ENCODE measurements at places on chromosomes 4 and X. TPM values are rescaled to one million over a fixed set of nuclear protein-coding genes. Genes with fewer than 3 reads are reported as not detected.

- H3K36me3 ChIP-seq = no peaks in the 10 kb centered on the region
- H3K4me1 ChIP-seq = no peaks in the 10 kb centered on the region
- H3K4me3 ChIP-seq = no peak overlapping the region
- no peak for DNase-seq
These were observed 408.7 kb upstream of the ZFP42 start for GRCh38 chr4:187586892-187587291.

- H3K27ac ChIP-seq = no peak overlapping the region
- H3K4me3 ChIP-seq = no peak overlapping the region
- no peaks in the 10 kb centered on the region for H3K36me3 ChIP-seq
These were observed 340.8 kb downstream of the ADGRL3 start for GRCh38 chr4:61540944-61541343.

DNA sequence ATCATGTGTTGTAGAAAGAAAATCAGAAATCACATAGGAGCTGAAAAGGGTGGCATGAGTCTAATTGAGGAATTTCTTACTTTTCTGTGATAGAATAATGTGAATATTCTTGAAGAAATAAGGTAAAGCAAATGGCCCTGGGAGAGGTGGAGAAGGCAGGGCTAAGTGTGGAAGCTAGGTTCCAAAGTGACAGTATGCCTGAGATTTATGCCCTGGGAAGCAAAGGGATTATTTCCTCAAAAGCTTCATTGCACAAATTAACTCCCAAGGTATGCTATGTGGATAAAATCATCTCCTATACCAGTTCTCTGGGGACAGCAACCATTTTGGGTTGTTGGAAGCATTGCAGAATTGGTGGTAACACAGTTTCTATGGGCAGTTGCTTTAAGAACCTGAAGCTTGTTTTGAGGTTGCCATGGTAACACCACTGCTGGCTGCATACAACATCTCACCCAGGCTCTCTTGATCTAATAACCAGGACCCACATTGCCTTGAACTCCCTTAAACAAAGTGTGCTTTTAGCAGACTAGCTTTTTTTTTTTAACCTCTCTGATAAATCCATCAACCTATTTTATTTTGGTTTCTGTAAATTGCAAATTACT is 21.0 kb downstream of the MAOA start:
- no peaks in the 10 kb centered on the region for H3K27me3 ChIP-seq
- no peak for DNase-seq
- H3K27ac ChIP-seq = no peak overlapping the region
- no peaks in the 10 kb centered on the region for H3K36me3 ChIP-seq
- no peak overlapping the region for H3K4me3 ChIP-seq

- no peak for DNase-seq
- no peaks in the 10 kb centered on the region for H3K27me3 ChIP-seq
- H3K4me3 ChIP-seq = no peak overlapping the region
- H3K27ac ChIP-seq = no peak overlapping the region
These were observed 152.7 kb downstream of the FHIP1A start for GRCh38 chr4:151561551-151562256.

DNA sequence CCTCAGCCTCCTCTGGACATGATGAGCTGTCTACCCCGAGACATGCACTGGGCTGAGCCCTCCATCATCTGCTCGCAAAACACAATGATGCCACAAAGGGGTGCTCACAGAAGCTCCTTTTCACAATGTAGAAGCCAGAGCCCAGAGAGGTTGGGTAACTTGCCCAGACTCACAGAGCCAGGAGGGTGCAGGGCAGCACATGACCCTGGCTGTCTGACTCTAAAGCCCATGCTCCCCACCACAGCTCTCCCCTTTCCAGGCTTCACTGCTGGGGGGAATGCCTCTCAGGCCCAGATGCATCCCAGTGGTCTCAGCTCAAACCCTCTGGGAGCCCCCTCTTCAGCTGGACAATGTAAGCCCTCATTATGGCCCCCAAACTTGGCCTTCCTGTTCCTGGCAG is 98.4 kb upstream of the AFAP1 start:
- H3K27me3 ChIP-seq = no peaks in the 10 kb centered on the region
- DNase-seq = no peak
- no peaks in the 10 kb centered on the region for H3K4me1 ChIP-seq
- H3K27ac ChIP-seq = no peak overlapping the region
- H3K36me3 ChIP-seq = no peaks in the 10 kb centered on the region

- no peak for DNase-seq
- H3K4me3 ChIP-seq = no peak overlapping the region
- H3K27ac ChIP-seq = no peak overlapping the region
- H3K36me3 ChIP-seq = no peaks in the 10 kb centered on the region
- peaks cover 15% of the 10 kb centered on the region for H3K4me1 ChIP-seq
- no peaks in the 10 kb centered on the region for H3K27me3 ChIP-seq
These were observed 2338.8 kb downstream of the PCDH7 start for GRCh38 chr4:33058998-33059397.

DNA sequence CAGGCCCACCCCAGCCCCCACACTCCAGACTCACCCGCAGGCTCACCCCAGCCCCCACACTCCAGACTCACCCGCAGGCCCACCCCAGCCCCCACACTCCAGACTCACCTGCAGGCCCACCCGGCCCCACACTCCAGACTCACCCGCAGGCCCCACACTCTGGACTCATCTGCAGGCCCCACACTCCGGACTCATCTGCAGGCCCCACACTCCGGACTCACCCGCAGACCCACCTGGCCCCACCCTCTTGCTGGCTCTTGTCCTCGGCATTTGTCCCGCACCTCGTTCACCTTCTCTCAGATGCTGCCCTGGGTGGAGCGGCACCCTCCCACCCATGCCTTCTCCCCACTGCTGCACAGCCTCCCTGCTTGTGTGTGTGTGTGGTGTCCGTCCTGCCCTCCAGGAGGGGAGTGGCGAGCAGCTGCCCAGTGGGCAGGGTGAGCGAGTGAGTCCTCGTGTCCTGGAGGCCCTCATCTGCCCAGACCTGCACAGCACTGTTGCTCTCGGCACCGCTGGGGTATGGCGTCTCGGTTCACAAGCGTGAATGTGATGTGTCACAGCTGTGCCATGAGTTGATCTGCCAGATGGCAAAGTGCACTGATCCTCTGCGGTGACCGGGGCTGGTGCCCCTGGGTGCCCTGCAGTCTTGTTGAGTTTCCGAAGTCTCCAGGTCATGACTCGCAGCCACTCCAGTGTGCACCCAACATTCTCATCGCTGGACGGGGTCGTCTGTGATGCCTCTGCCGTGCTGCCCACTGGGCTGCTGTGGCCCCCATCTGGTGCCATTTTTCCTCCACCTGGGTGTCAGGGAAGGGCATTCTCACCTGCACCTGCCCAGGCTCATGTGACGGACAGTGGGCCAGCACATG is 27.7 kb downstream of the MAEA start:
- H3K27me3 ChIP-seq = no peaks in the 10 kb centered on the region
- DNase-seq = no peak
- no peak overlapping the region for H3K4me3 ChIP-seq
- H3K4me1 ChIP-seq = no peaks in the 10 kb centered on the region

GRCh38 chrX:35858906-35859305 is 60.6 kb upstream of the CFAP47 start:
- no peaks in the 10 kb centered on the region for H3K27me3 ChIP-seq
- no peak overlapping the region for H3K4me3 ChIP-seq

DNA sequence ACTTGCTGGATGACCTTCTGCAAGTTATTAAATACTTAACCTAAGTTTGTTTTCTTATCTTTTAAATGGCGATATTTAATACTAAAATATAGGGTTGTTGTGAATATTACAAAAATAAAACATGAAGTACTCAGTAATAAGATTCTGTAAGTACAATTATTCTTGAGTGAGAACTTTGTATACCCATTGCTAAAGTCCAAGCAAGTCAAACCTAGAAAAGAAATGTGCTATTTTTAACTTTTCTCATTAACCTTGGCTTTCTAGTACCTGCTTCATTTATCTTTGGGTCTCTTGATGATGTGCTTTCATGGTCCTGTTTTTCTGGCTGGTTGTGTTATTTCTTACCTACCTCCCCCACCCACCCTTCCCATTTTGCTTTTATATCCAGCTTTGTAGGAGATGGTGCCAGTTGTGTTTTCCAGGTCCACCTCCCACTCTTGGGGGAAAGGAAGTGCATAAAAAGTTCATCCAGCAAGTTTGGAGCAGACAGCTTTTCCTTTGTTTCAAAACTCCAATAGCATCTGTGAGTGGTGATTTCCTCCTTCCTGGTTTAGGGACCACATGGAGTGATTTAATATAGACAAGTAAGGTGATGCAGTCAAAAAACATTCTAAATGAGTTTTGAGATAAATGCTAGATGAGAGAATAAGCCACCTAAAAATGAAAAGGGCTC is 7.5 kb upstream of the CXCL8 start:
- peaks cover 19% of the 10 kb centered on the region for H3K4me1 ChIP-seq
- no peaks in the 10 kb centered on the region for H3K36me3 ChIP-seq
- no peak overlapping the region for H3K27ac ChIP-seq
- no peak for DNase-seq
- no peak overlapping the region for H3K4me3 ChIP-seq

DNA sequence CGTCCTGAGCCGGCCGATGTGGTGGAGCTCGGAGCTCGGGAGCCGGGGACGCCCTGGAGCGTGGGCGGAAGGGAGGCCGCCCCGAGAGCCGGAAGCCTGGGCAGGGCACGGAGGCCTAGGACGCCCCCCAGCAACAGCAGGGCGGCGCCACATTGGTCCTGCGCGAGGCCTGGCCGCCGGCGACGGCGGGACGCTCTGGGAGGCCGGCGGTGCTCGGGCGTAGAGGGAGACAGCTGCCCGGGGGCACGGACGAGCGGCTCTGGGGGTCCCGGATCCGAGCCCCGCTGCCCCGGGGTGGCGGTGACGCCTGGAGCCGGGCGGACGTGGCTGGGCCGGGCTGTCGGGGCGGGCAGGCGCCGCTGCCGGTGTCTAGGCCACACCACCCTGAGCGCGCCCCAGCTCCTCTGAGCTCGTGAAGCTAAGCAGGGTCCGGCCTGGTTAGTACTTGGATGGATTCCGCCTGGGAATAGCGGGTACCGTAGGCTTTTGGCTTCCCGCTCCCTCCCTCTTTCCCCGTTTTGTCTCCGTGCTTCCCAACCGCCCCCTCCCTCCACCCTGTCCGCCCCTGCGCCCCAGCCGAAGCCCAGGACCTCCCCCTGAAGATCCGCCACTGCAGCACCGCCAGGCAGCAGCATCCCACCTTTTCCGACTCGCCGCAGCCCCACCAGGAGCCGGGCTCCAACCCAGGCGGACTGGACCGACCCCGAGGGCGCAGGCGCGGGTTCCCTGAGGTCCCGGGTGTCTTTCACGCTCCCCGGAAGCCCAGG is 12.1 kb downstream of the FRG2 start:
- peaks cover 28% of the 10 kb centered on the region for H3K27me3 ChIP-seq
- no peak for DNase-seq
- peaks cover 14% of the 10 kb centered on the region for H3K4me1 ChIP-seq
- no peak overlapping the region for H3K4me3 ChIP-seq

DNA sequence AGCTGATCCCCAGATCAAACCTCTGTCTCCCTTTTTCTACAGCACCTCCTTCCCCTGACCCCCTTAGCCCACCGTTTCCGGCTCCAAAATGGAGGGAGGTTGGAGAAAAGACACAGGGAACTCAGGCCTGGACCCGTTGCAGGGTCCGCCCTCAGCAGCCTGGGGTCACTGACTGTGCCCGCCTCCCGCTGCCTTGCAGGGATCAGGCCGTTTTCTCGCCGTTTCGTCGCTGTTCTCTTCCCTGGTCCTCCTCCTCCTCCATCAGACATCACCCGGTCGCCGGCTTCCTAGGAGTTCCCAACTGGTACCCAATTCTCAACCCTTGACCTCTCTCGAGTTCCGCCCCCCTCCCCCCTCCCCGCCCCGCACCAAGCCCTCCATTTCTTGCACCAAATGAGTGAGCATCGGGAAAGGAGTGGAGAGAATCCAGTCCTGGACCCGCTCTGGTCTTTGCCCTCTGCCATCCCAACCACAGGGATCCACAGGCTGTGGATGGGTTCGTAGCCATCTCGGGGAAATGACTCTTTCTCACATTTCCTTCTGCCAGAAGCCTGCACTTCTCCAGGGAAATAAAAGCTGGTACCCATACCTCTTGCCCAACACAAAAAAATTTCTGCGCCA is 493 bp downstream of the TCEAL5 start:
- no peaks in the 10 kb centered on the region for H3K36me3 ChIP-seq
- H3K4me1 ChIP-seq = no peaks in the 10 kb centered on the region
- H3K27me3 ChIP-seq = peaks cover 15% of the 10 kb centered on the region
- DNase-seq = no peak

DNA sequence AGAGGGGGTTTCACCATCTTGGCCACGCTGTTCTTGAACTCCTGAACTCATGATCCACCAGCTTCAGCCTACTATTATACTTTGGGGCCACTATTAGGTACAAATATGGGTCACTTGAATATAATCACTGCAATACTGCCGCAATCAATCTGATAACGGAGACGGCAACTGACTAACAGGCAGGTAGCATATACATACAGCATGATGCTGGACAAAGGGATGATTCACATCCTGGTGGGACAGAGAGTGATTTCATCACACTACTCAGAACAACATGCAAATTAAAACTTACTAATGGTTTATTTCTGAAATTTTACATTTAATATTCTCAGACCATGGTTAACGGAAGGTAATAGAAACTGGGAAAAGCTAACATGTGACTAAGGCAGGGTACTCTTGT is 10.9 kb downstream of the LRBA start:
- no peak for DNase-seq
- H3K27me3 ChIP-seq = no peaks in the 10 kb centered on the region
- H3K4me3 ChIP-seq = no peak overlapping the region
- H3K4me1 ChIP-seq = no peaks in the 10 kb centered on the region

GRCh38 chr4:9771034-9771433 is 10.4 kb upstream of the DRD5 start:
- no peaks in the 10 kb centered on the region for H3K27me3 ChIP-seq
- no peaks in the 10 kb centered on the region for H3K4me1 ChIP-seq
- no peaks in the 10 kb centered on the region for H3K36me3 ChIP-seq
- no peak overlapping the region for H3K27ac ChIP-seq

DNA sequence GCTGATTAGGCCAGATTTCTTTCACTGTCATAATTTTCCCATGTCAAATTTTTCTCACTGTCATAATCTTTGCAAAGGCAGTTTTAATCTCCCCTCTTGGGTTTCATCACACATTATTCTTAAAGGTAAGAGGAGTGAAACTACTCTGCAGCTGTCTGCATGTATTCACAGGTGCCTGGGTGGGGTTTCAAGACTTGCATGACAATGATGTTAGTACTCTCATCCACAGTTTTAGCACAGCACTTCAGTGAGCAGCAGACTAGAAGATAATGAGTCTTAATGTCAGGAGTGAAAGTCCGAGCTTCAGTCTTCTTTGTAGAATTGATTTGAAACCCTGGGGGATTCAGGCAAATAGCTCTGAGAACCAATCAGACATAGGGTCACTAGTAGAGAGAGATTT is 182.5 kb upstream of the GALNT7 start:
- no peak overlapping the region for H3K27ac ChIP-seq
- H3K4me1 ChIP-seq = no peaks in the 10 kb centered on the region
- no peak for DNase-seq
- no peaks in the 10 kb centered on the region for H3K36me3 ChIP-seq

DNA sequence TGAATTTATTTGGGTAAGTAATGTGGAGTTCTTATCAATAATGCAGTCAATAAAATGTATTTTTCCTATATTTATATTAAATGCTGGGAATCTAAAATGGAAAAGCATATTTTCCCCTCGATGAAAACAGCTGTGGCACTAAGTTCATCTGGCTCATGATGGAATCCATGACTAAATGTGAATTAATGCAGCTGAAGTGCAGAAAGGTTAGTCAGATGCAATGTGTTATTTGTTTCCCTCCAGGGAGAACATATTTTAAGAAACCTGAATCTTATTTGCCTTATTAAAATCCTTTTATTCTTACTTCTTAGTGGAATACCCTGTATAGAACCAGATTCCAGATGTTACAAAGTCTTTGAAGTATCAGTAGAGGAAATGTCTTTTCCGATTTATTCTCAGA is 247.9 kb downstream of the ARHGAP24 start:
- H3K27ac ChIP-seq = no peak overlapping the region
- no peaks in the 10 kb centered on the region for H3K4me1 ChIP-seq
- no peaks in the 10 kb centered on the region for H3K36me3 ChIP-seq
- no peaks in the 10 kb centered on the region for H3K27me3 ChIP-seq
- no peak for DNase-seq

Gene VCX
- total RNA-seq = not detected

Gene ZNF732
- total RNA-seq = 0.36 TPM

Gene SOWAHD
- total RNA-seq = not detected

Gene HSFX3
- not detected for total RNA-seq
